ENCODE measurements at places on chromosomes 1 and 21. TPM values are rescaled to one million over a fixed set of nuclear protein-coding genes. Genes with fewer than 3 reads are reported as not detected.

GRCh38 chr1:206872139-206872538, 6.7 kb downstream of the IL20 start:
- no peak for DNase-seq

DNA sequence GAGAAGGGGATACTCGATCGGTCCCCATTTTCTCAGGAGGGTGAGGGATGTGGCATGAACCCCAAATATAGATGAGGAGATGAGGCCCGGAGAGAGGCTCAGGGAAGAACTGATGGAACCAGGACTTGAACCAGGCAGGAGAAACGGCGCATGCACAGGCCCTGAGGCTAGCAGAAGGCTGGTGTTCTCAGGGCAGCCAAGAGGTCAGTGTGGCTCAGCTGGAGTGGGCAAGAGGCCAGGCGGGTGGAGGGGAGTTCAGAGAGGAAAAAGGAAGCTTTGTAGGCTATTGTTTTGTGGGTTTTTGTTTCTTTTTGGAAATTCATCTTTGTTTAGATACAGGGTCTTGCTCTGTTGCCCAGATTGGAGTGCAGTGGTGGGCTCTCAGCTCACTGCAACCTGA, 122.0 kb downstream of the LACTBL1 start:
- DNase-seq = peak; percentile 57

DNA sequence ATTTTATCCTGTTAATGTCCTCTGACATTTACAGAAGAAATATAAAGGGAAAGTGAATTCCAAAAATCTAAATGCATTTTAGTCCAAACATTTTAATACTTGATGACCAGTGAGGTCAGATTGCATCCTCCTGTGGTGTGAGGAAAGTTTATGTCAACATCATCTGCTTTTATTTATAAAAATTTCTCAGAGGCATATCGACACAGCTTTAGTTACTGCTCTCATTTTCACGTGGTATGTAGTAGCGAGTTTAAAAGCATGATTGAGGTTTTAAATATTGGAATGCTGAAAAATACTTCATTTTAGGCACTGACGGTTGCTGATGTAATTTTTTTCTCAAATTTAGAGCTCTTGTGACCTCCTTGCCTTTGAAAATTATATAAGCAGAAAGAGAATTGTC, 234.8 kb downstream of the HMCN1 start:
- no peak for DNase-seq

GRCh38 chr1:228347181-228347580, 59.5 kb downstream of the TRIM11 start:
- peak; percentile 13 for DNase-seq

DNA sequence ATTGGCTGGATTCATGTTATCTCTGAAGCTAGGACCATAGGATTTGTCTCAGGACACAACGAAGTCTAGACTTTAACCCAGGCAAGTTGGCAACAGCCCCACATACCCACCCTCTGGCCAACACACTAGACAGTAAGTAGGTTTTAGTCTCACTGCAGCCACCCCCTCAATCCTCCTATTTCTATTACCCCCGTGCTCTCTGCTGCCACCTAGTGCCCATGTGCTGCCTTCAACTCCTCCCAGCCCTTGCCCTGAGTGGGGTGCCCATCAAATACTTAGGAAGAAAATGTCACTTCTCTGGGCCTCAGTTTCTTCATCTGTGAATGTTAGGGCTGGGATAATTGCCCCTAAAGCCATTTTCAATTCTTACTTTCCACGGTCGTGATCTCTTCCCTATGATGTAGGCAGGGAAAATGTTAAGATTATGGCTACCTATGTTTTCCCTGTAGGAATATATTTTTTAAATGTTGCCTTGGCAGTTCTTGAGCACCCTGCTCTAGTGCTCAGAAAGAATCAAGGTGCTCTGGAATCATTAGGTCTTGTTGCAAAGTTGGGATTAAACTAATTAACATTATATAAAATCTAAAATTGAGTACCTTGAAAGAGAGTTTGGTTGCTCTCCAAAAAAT, 213.0 kb downstream of the LMX1A start:
- no peak for DNase-seq

GRCh38 chr1:59705466-59706302, 109.1 kb upstream of the HOOK1 start:
- DNase-seq = no peak

DNA sequence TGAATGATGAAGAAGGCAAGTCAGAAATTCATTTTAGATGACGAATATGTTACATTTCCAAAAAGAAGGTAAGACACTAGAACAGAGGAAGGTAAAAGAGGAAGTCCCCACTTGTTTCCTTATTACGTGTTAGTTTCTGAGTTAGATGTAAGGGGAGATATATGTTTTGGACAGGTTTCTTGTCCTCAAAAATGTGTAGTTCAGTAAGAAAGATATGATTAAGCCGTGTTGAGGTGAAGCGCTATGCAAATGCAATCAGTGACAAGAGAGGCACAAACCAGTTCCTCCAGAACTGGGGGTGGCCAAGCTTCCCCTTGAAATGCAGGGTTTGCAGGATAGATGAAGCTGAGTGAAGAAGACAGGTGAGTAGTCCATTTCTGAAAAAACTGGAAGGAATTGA, 293.3 kb upstream of the RUNX1 start:
- no peak for DNase-seq

Gene LMOD1
- total RNA-seq = 9.2 TPM

GRCh38 chr1:100461222-100461621, 76.7 kb upstream of the GPR88 start:
- peak; percentile 30 for DNase-seq

Gene XKR8
- total RNA-seq = 4.8 TPM

Gene LAD1
- 2.0 TPM for total RNA-seq

GRCh38 chr1:211741788-211742187, 66.4 kb upstream of the NEK2 start:
- no peak for DNase-seq

Gene SGIP1
- 9.0 TPM for total RNA-seq

DNA sequence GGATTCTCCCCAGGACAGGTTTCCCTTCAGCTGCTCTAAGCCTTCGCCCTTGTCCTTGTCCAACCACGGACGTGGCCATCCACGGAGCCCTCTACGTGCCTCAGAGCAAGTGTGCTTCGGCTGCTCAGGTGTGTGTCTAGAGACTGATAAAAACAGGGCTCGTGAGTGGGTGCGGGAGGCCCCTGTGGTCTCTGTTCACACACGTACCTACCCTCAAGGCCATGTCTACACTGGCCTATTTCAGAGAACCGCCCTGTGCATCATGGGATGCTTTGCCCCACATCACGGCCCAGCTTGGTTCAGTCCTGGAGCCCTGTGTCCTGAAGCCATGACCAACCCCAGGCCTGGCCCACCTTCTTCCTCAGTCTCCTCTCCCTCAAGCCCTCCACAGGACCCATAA, 24.6 kb upstream of the RUNX3 start:
- no peak for DNase-seq

DNA sequence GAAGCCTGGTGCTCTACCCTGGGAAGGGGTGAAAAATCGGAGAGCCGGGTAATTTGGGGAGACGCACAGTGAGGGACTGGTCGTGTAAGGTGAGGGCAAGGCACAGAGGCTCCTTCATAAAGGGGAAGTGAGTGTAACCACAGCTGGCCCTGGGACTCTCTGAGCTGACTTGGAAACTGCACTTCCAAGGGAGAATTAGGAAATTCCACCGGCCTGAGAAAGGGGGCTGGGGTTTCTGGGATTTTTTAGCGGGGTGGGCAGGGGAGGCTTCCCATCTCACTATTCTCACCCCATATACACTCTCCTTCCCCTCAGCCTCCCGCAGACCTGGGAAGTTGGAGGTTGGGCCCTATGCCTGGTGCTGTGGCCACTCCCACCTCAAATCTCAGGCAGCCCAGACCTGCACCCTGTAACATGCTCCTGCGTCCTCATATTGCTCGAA, 88.3 kb upstream of the IPO9 start:
- DNase-seq = no peak

DNA sequence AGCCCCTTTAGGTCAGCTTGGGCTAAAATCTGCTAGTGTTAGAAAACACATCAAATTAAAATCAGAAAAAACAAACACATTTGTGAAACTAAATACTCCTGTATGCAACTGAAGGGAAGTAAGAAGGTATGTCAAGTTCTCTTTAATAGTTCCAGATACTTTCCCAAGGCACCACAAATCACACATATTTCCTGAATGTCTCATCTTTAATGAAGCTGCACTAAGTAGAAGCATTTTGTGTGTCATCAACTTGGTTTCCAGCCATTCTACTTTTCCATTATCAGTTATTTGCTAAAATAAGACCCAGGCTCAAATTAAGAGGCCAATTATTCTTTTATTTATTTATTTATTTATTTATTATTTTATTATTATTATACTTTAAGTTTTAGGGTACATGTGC, 34.7 kb downstream of the CRB1 start:
- no peak for DNase-seq

DNA sequence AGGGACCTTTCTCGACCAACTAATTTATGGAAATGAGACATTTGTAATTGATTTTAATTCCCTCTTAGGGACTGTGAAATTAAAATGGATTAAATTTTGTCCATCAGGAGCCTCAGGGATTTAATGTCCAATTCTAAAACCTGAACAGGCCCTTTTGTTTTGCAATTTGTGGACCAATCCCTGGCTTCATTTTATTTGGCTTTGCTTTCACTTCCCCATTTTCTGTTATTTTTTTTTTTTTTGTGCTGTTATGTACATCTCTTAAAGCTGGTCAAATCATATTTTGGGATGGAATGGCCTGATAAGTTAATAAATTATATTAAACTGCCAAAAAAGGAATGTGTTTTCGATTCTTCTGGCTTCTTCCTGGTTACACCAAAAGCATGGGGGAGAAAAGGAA, 28.9 kb downstream of the ZSCAN20 start:
- no peak for DNase-seq

Gene PLA2G4A
- total RNA-seq = 2.7 TPM

GRCh38 chr21:39022863-39023693, 160.2 kb downstream of the PSMG1 start:
- peak; percentile 87 for DNase-seq

- DNase-seq = no peak
These were observed 7.1 kb downstream of the PERM1 start for GRCh38 chr1:974687-975328.

GRCh38 chr1:72568113-72568512, 285.8 kb upstream of the NEGR1 start:
- no peak for DNase-seq

DNA sequence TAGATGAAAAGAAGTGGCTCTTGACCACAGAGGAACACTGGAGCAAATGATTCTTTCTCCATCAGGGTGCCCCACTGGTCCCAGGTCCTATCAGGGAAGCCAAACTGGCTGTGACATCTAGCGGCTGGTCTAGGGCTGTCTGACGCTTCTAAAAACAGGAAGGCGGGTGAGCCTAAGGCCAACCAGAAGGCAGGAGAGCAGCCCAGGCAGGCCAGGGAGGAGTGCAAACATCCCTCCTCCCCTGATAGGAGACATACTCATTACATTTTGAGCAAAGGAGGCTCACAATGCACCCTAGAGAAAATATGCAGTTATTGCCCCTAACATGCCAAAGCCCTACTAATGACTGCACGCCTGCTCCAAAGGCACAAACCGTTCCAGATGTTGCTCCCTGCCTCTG, 10.4 kb upstream of the FOXE3 start:
- no peak for DNase-seq

DNA sequence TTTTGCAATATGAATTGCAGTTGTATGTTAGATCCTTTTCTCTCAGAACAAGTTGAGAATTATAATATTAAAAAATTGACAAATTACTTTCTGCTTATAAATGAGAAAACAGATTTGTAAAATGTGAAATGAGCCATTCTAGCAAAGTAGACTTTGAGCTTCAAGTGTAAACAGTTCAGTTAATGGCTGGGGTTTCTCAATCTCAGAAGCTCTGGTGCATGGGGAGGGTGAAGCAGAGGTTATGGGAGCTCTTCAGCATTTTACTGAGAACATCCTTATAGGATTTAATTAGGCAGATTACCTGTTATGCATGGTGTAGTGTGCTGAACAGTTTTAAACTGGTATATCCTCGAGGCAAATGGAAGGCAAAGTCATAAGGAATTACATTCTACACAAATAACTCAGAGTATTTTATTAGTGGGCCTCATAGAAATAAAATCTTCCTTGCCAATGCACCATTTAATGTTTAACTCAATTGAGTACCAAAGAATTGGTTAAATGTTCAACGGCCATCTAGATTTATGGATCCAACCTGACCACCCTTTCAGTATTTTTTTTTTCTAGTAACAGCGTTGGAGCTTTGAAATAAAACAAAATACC, 1143.6 kb upstream of the ADGRL2 start:
- no peak for DNase-seq

GRCh38 chr1:119971710-119972570, 75.6 kb upstream of the ADAM30 start:
- DNase-seq = no peak

DNA sequence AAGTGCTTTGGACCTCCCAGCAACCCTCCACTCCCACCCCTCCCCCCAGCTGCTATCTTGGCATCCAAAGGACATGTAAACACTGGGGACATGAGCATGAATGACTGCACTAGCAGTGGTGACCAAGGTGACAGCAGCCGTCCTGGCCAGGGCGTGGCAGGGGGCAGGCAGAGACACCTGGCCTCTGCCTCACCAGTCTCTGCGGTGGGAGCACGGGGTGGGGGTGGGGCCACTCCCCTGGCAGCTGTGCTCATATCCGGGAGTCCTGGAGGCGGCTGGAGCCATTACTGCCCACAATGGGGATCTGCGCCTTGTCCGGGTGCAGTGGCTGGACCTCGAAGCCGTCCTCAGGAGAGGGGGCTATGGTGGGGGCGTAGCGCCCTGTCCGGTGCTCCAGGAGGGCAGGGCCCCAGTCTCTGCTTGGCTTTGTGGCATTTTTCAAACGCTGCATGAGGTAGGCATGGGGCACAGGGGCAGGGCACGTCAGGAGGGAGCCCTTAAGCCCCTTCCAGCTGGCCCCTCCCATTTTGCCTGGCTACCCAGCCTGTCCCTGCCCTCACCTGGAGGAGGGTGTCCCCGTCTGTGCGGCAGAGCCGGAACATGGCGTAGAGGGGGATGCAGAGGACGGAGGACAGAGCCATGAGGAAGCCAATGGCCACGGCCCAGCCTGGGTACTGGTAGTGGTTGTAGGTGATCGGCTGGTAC, 6.0 kb downstream of the CCDC24 start:
- no peak for DNase-seq

DNA sequence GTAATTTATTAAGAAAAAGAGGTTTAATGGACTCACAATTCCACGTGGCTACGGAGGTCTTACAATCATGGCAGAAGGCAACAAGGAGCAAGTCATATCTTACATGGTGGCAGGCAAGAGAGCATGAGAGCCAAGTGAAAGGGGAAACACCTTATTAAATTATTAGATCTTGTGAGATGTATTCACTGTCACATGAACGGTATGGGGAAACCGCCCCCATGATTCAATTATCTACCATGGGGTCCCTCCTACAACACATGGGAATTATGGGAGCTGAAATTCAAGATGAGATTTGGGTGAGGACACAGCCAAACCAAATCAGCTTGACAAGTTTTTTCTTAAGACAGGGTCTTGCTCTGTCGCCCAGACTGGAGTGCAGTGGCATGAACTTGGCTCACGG, 14.3 kb downstream of the DAP3 start:
- DNase-seq = no peak

- no peak for DNase-seq
These were observed 39.5 kb upstream of the CPLANE2 start for GRCh38 chr1:16276302-16277030.
